Lung (tissue), 17 donors: ENCODE measurements at places on chromosomes 4 and X.

DNA sequence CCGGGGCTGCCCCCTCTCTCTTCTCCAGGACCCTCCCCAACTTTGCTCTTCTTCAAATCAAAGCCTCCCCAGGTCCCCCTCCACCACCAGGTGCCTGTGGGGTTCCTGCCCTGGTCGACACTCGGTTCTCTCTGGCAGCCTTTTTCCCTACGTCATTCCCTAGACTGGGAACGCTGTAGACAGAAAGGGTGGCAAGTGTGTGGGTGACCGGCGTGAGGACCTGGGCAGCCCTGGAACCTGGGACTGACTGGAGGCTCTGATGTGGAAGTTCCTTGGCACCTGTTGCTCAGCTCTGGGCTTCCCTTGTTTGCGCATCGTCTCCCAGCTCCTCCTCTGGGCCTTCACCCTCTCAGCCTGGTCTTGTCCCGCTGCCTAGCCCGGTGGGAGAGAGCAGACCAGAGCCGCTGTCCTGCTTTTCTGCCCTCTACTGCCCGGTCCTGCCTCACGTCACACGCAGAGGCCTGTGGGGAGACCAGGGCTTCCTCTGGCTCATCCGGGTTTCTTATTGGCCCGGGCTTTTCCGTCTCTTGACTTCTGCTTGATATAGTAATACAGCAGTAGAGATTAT, 1.3 kb downstream of the TACC3 start:
- DNase-seq = no peak
- no peaks in the 10 kb centered on the region for H3K4me1 ChIP-seq
- no peak overlapping the region for H3K27ac ChIP-seq
- no peaks in the 10 kb centered on the region for H3K27me3 ChIP-seq
- H3K36me3 ChIP-seq = no peaks in the 10 kb centered on the region
- no peak overlapping the region for H3K4me3 ChIP-seq

DNA sequence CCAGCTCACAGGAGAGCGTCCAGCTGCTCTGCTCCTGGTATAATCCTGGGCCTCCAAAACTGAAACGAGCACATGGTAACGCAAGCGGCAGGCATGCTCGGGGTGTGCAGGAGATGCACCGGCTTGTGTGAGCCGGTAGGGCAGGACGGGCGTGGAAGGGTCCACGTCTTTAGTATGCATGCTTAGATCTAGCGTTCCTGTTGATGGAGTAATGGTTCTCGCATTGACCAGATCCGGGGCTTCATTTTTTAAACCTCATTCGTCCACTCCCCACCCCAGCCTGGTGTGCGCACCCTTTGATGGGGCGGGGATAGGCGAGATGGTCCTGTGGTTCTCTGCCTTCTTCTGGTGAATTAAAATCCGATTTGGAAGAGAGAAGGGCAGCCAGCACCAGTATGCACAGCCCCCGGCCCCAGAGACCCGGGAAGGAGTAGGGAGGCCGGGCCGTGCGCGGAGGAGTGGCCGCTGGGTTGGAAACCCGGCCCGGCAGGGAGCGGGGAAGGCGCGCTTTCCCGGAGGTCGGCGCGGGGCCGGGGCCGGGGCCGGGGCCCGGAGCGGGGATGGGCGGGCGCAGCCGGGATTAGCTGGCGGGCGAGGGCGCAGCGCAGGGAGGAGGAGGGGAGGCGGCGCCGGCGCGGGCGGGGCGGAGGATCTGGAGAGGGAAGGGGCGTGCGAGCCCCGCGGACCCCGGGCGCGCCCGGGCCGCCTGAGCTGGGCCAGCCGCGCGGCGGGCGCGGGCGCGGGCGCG, 39.9 kb downstream of the FAM149A start:
- peak overlapping the region; percentile 92 for H3K27ac ChIP-seq
- peak; percentile 85 for DNase-seq

DNA sequence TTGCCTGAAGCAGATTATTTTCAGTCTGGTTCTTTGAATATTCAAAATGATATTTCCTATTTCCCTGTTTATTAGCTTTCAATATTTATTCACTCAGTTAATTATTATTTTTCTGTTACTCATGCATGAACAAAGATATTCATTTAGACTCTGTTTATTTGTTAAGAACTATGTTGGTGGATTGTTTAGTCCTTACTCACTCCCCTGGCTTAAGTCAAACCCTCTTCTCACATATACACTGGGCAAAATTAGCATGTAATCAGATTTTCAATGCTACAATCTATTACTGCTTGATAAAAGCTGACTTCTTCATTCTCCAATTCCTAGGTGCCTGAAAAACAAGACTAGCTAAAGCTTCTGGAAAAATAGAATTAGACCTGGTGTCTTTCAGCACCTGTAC, 335.8 kb downstream of the FAT4 start:
- no peak overlapping the region for H3K4me3 ChIP-seq
- H3K4me1 ChIP-seq = no peaks in the 10 kb centered on the region
- H3K27ac ChIP-seq = no peak overlapping the region
- DNase-seq = no peak

DNA sequence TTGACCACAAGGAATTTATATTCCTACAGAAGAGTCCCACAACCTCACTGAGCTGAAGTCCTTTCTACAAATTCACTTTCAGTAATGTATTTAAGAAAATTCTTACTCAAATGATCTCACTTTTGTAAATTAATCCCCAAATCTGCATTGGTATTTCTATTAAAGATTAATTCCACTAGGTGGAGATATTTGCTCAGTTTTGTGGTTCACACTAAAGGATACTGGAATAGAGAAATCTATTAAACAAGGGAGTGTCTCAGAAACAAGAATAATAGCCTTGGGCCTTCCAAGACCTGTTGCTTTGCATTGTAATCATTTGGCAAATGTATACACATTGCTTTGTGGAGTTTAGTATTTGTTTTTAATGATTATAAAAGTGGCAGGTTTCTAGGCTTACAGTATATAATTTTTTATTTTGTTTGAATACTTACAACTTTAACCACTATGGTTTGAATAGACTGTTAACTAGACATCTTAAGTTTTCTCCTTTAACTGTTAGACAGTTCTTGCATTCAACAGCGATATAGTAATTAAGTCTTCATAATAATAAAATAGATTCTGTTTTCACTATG, 25.9 kb downstream of the CFAP299 start:
- H3K36me3 ChIP-seq = no peaks in the 10 kb centered on the region
- peaks cover 5% of the 10 kb centered on the region for H3K27me3 ChIP-seq
- DNase-seq = no peak
- no peak overlapping the region for H3K27ac ChIP-seq
- no peak overlapping the region for H3K4me3 ChIP-seq

GRCh38 chrX:113804819-113805218, 779.1 kb upstream of the HTR2C start:
- no peaks in the 10 kb centered on the region for H3K36me3 ChIP-seq
- no peaks in the 10 kb centered on the region for H3K27me3 ChIP-seq
- no peak for DNase-seq
- peaks cover 5% of the 10 kb centered on the region for H3K4me1 ChIP-seq

DNA sequence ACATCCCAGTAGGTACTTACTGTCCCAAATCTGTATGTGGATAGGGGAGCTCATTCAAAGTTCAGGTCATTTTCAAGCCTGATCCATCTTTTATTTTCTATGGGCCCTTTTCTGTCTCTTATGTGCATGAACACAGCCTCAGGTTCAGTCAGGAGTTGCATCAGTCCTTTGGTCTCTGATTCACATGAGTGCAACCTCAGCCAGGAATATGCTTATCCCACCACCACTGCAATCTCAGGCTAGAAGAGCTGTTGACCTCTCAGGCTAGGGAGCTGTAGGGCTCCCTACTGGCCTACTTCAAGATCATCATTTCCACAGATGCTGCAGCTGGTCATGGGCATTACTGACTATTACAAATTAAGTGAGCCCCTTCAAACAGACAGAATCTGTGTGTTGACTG, 27.2 kb downstream of the AASDH start:
- H3K27ac ChIP-seq = no peak overlapping the region
- H3K4me3 ChIP-seq = no peak overlapping the region
- no peak for DNase-seq
- no peaks in the 10 kb centered on the region for H3K4me1 ChIP-seq
- peaks cover 7% of the 10 kb centered on the region for H3K36me3 ChIP-seq

DNA sequence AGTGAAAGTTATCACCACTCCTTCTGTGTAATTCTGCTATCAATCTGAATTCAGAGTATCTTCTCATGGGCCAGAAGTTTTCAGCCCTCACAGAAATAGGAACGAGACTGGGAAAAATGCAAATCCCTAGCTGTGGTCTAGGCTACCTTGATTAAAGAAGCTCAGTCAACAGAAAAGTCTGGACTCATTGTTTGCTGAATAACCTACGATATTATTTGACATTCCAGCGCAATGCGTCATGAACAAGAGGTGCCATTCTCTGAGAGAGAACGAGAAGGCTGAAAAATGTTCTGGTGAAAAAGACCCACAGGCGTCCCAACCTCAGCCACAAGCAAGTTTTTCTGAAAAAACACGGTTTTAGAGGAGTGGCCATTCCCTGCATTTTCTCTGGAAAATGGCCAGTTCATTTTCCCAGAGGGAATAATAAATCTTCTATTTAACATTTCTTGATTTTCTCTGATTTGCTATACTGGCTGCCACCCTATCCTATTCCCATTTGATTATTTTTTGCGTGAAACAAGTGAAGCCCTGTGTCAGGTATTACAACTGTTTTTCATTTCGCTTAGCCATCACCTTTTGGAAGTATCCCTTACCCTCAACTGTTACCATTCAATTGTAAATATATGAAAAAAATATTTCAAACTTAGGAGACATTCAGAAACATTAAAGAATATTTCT, 1117.6 kb upstream of the PRKX start:
- peak; percentile 35 for DNase-seq
- H3K27ac ChIP-seq = no peak overlapping the region
- H3K4me3 ChIP-seq = no peak overlapping the region
- H3K27me3 ChIP-seq = no peaks in the 10 kb centered on the region

DNA sequence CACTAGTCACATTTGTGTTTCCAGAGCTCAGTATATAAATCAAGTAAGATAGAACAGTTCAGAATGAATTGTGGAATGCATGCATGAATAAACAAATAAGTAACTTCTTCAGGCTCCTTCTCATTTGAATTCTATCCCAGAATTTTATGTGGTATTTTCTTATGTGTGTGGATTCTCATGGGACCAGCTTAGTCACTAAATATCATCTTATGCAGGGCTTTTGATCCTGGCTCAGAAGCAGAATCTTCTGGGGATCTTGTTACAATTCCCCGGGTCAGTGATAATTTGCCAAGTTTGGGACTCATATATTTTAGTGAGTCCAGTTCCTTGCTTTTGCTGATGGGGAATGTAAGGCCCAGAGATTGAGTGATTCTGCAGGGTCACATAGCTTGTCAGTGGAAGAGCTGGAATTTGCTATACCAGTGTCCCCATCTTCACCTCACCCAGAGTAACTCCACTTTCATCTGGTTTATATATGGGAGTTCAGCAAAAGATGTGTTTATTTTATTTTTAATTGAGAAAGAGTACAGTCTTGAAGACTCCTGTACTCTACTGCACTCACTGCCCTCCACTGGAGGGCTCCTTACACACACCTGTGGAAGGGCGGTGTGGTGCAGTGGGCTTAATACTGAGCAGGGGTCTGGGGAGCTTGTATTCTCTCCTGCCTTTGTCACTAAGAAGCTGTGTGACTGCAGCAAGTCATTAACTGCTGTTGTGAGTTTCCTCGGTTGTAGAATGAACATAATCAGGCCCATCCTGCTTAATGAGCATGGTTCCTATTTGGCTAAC, 198.2 kb upstream of the CXorf66 start:
- H3K36me3 ChIP-seq = no peaks in the 10 kb centered on the region
- H3K4me1 ChIP-seq = no peaks in the 10 kb centered on the region
- no peak for DNase-seq
- H3K27me3 ChIP-seq = peaks cover 4% of the 10 kb centered on the region
- no peak overlapping the region for H3K4me3 ChIP-seq

DNA sequence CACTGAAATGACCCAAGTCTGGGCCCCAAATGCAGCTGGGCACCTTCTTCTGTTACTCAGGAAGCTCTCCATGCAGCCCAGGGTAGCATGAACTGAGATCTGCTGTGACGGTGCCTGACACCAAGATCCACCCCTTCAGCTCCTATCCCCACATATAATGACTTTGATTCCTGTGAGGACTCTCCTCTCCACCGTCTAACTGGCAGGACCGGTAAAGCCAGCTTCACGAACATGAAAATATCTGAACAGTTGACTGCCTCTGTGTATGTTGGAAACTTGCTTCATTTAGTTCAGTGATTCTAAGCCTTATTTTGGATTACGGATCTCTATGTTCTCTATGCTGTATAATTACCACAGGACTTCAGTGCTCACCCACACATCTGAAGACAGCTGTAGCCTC, 115.5 kb upstream of the TMEM150C start:
- DNase-seq = no peak
- H3K27me3 ChIP-seq = no peaks in the 10 kb centered on the region

DNA sequence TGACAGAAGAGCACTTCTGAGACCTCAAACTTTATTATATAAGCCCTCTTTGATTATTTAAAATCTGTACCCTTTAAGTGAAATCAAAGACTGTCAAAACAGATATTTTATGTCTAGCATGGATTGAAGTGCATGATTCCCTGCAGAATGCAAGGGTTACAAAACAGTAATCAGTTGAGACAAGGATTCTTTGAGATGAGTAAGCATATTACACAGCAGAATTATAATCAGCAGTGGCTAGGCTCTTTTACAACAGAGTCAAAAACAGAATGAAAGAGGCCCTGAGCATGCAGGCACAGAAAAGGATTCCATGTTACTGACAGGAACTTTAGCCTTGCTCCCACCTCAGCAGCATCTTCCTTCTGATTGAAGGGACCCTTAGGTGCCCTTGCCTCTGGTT, 487.9 kb upstream of the GALNT7 start:
- H3K27ac ChIP-seq = no peak overlapping the region
- no peak for DNase-seq
- H3K27me3 ChIP-seq = no peaks in the 10 kb centered on the region
- no peaks in the 10 kb centered on the region for H3K36me3 ChIP-seq
- no peak overlapping the region for H3K4me3 ChIP-seq

- H3K36me3 ChIP-seq = no peaks in the 10 kb centered on the region
- H3K4me1 ChIP-seq = no peaks in the 10 kb centered on the region
- no peaks in the 10 kb centered on the region for H3K27me3 ChIP-seq
- H3K4me3 ChIP-seq = no peak overlapping the region
- DNase-seq = no peak
Observed at GRCh38 chr4:114091546-114091945, 112.1 kb upstream of the ARSJ start.
